Keratinocyte (primary cell): ENCODE measurements at places on chromosomes 4 and X. TPM values are rescaled to one million over a fixed set of nuclear protein-coding genes. Genes with fewer than 3 reads are reported as not detected.

DNA sequence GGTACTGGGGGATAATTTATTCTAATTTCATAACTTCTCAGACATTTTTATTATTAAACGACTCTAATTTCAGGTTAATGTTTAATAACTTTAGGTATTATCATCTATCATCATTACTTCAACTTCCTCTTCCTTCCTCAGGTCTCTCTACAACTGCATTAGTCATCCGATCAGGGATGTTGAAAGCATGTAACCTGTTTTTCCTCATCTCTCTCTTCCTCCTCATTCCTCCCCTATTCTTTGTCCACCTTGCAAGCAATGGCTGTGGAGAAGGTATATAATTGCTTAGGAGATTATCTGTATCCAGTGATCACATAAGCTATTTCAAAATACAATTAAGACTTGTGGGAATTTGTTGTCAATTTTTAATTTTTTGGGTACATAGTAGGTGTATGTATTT, 632.6 kb upstream of the DIAPH2 start:
- H3K4me1 ChIP-seq, result no peaks in the 10 kb centered on the region
- H3K27me3 ChIP-seq, result no peaks in the 10 kb centered on the region
- H3K27ac ChIP-seq, result no peak overlapping the region
- no peak for DNase-seq
- no peak overlapping the region for H3K4me3 ChIP-seq

GRCh38 chr4:70704931-70705182, 16.5 kb downstream of the UTP3 start:
- peak overlapping the region; percentile 75 for H3K4me3 ChIP-seq
- H3K4me1 ChIP-seq, result peaks cover 13% of the 10 kb centered on the region
- H3K27me3 ChIP-seq, result no peaks in the 10 kb centered on the region
- peak overlapping the region; percentile 65 for H3K27ac ChIP-seq
- DNase-seq, result no peak
- no peaks in the 10 kb centered on the region for H3K36me3 ChIP-seq

DNA sequence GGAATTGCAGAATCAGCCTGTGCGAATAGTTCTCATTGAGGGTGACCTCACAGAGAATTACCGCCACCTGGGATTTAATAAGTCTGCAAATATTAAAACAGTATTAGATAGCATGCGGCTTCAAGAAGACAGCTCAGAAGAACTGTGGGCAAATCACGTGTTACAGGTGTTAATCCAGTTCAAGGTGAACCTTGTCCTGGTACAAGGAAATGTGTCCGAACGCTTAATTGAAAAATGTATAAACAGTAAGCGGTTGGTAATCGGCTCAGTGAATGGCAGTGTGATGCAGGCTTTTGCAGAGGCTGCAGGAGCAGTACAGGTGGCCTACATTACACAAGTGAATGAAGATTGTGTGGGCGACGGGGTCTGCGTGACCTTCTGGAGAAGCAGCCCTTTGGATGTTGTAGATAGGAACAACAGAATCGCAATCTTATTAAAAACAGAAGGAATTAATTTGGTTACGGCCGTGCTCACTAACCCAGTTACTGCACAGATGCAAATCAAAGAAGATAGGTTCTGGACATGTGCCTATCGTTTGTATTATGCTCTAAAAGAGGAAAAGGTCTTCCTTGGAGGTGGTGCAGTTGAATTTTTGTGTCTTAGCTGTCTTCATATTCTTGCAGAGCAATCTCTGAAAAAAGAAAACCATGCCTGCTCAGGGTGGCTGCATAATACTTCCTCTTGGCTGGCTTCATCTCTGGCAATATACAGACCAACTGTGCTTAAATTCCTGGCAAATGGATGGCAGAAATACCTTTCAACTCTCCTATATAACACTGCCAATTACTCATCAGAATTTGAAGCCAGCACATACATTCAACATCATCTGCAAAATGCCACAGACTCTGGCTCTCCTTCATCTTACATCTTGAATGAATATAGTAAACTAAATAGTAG, 10.7 kb downstream of the BBS12 start:
- no peak overlapping the region for H3K4me3 ChIP-seq
- no peak for DNase-seq
- no peaks in the 10 kb centered on the region for H3K27me3 ChIP-seq
- peaks cover 17% of the 10 kb centered on the region for H3K4me1 ChIP-seq
- H3K27ac ChIP-seq, result no peak overlapping the region

TRIM2 gene
- 9.0 to 12.2 TPM (median 10.6 TPM) in 3 replicates for polyA plus RNA-seq
